GM12864 (cell line): ENCODE measurements at places on chromosomes 2 and 18.
A peak's percentile ranks its signal among the peaks of the same experiment; 100 is the strongest.

- DNase-seq = no peak
Measured at GRCh38 chr2:20351555-20352229, 1.0 kb upstream of the PUM2 start.

GRCh38 chr2:113104054-113104611, 23.3 kb upstream of the IL1RN start:
- DNase-seq = no peak

DNA sequence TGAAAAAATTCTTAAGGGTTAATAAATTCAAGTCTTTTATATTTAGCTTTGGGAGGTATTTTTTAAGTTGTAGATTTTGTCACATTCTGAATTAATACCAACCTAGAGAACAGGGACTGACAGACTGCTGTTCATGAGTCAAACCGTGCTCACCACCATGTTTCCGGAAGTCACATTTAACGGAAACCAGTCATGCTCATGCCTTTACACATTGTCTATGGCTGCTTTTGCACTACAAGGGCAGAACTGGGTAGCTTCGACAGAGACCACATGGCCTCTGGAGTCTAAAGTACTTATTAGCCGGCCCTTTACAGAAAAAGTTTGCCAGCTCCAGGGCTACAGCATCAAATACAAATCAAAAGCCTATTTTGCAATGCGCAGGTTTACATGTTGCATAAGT, 33.3 kb downstream of the LONRF2 start:
- DNase-seq = no peak

DNA sequence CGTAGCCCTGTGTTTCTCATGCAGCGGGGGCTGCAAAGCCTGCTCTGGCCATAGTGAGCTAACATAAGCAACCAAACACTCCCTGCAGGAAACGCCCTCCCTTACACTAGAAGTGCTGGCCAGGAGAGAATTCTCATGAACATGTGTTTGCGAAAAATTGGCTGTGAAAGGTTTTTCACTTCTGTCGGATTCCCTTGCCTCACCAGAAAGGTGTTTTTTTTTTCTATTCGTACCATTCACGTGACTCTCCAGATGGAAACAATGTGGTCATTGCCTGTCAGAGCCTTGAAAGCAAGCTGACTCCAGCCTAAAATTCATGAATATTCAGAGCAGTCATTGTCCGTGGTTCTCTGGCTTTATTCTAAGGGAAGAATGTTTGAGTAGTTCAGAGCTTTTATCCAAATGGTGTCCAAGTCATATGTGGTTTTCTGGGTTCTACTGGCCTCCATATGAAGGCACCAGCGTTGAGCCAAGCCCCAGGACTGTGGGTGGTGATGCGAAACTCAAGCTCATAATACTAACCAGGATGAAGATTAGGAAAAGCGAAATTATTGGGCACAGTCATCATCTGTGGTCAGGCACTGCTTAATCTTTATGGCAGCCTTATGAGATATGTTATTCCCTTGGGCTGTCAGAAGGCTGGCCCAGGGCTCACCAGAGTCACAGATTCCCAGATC, 236.4 kb downstream of the ALPK2 start:
- no peak for DNase-seq

- DNase-seq = no peak
Measured at GRCh38 chr2:160647967-160648685, 154.5 kb upstream of the RBMS1 start.

DNA sequence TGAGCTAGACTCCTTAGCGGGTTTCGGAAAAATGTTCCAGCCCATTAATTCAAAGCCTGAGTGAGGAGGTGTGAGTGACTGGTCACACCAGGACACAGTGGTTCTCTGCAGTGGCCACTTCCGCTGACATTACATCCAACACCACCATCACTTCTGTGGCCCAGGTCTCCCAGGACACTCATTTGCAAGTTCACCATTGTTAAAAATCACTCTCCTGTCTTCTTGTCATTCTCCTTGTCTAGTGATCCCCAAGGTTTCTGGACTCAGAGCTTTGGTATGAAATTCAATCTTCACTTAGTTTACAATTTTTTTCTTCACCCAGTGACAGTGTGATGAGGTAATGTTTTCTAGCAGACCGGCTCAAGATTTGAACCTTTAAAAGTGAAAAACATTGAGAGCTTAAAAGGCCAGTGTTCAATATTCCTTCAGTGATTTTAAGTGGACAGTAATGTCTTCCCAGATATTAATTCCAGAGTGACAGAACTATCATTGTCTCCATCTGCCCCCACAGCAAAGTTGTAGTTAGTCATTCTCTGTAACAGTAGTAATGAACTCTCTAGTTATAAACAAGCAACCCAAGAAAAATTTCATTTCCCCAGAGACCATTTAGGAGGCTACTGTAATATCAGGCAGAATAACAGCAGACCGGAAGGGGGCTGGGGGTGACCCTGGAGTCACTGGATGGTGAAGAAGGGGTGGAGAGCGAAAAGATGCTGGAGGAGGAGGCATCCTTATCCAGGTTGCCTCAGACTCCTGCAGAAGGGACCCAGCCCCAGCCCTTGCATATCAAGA, 164.9 kb downstream of the GFPT1 start:
- no peak for DNase-seq

DNA sequence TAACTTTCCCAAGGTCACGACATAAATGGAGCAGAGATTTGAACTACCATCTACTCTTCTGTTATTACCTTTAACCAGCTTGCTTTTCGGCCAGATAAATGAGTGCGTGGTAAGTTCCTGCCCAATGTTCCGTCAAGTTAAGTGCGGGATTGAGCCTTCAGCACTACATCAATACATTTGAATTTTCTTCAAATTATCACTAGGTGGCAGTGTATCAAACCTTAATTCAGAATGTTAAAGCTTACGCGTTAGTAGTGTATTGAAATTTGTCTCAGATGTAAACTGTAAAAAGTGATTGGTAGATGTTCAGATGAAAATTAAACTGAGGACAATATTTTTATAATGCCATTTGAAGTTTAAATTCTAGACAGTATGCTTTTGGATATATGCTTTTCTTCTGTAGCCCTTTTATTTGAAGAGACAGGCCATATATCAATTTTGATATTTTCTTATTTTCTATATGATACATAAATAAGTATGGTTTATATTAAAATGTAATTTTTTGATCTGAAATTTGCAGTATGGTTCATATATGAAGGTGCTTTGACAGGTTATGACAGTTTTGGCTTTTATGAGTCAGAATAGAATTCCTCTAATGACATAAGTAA, 681.3 kb downstream of the ADCYAP1 start:
- DNase-seq = no peak

DNA sequence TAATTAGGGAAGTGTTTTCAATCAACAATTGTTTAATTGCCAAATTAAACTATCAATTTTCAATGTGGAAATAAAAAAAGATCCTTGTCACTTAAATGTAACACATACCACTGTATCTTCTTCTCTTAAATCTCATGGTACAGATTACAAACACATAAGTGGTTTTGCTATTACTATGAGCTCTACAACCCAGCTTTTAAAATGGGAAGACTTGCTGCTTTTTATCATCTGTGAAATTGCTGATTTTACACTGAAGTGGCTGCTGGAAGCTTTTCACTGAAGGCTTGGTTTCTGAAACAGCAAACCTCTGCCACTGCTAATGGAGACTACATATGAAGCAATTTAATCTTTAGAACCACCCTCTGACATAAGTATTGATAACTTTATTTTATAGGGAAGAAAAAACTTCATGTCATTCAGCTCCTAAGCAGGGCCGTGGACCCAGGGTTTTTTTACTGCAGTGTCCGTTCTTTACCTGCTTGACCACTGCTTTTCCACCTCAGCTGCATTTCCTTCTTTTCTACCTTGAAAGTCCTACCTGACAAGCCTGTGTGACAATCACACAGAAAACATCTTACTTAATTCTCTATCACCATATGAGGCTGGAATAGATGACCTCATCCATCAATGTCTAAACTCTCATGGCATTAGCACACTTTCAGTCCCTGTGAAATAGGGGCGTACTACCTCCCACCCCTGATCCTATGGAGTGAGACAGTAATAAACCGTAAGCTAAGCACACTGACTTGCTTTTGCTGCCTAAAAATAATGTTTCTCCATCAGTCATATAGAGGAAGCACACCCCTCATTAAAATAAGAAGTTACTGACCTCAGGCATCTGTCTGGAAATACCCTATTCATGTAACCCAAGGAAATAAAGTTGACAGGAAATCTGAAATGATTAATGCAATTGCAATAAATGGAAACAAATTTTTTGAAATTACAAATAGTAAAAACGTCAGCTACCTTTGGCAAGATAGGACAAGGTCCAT, 19.2 kb upstream of the SLC8A1 start:
- no peak for DNase-seq

- peak; percentile 29 for DNase-seq
Measured at GRCh38 chr2:141513853-141514252, 617.0 kb downstream of the LRP1B start.
